ENCODE measurements at places on chromosomes 1 and 21.

GRCh38 chr1:38178216-38178615 lies 131.6 kb upstream of the POU3F1 start:
- DNase-seq, result no peak

DNA sequence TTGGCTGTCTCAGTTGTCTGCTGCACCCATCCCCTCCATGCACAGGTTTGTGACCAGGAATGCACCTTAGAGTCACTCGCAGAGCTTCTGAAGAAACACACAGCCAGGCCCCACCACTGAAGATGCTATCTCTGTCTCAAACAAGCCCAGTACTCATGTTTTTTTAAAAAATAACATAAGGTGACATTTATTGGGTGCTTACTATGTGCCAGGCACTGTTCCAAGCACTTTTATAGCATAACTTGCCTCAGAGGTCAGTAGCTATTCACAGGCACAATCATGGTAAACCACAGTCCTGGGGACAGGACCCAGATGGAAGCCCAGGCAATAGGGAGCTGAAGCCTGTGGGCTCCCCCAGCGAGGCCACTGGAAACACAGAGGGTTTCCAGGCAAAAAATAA lies 8.8 kb upstream of the ATP13A2 start:
- no peak for DNase-seq

- DNase-seq, result no peak
Observed at GRCh38 chr1:85047472-85048295, 616 bp downstream of the MCOLN3 start.

DNA sequence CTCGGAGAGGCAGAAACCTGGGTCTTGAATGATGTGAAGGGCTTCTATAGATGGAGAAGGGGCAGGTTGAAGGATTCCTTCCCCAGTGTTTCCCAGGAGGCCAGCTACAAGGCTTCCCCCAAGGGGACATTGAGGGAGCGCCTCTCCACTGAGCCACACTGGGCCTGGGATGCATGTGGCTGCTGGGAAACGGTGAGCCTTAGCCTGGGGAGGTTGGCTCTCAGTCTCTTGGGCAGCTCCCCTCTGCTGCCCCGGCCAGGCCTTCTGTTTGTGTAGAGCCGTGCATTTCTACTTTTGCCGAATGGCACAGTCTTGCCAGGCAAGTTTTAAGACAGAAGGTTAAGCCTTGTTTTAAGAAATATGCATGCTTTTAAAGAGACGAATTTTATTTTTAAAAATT lies 254.4 kb upstream of the POU3F1 start:
- DNase-seq, result no peak

DNA sequence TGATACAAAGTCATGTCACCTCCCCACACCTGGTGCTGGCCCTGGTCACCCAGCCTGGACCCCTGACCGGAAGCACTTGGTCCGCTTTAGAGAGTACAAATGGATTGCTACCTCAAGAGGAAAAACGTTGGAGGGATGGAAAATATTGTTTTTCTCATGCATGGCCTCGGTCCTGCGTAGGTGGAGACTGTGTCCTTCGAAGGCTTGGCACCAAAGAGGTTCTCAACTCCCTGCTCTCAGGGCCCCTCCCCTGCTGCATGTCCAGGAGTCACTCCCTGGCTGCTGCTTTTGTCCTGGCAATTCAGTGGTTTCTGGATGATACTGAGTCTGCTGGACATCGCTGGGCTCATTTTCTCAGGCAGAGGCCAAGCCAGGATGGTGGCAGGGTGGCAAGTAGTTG lies 529.8 kb downstream of the KIF26B start:
- no peak for DNase-seq

DNA sequence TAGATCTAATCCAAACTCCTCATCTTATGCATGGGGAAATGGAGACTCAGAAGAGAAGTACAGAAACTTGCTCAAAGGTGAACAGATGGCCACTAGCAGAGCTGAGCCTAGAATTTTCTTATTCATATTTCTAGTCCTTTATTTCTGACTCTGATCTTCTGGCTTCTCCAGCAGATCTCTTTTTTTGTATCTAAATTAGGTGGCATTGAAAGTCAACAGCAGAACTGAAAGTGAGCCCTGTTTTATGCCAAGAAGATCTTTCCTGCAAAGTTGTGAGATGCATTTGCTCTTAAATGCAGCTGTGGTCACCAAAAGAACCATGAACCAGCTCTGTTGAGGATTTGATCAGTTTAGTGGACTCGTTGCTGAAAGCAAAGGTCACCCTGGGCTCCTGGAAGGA lies 75.5 kb downstream of the KAZN start:
- DNase-seq, result no peak

DNA sequence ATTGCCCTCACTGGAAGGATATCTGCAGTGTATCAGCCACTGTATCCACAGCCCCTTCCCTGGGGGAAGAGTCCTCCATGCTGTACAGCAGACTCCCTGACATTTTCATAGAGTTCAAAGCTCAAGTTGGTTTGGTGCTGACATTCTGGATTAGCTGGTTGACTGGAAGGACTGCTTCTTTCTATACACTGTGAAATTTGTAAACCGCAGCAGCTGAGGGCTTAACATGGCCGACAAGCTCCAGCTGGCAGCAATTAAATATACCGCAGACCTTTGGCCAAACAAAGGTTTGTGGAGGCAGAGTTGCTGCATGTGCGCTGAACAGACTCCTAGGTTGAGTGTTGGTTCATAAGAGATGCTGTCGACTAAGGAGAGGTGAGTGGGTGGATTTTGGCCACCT lies 126.4 kb downstream of the DHRS3 start:
- no peak for DNase-seq

- no peak for DNase-seq
Observed at GRCh38 chr21:17402937-17403336, 109.9 kb upstream of the CXADR start.

- no peak for DNase-seq
Observed at GRCh38 chr1:189628857-189629256, 848.8 kb downstream of the BRINP3 start.

DNA sequence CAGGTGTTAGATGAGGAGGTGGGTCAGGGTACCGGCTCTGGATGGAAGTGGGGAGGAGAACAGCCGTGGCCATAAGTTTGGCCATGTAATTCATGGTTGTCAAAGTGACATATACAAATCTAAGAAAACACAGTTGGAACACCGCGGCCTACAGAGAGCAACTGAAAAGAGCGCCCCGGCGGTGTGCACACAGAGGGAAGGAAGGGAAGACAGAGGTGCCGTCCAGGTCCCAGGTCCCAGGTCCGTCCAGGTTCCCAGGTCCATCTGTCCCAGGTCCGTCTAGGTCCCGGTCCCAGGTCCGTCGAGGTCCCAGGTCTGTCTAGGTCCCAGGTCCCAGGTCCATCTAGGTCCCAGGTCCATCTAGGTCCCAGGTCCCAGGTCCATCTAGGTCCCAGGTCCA lies 4.5 kb upstream of the MRPL20 start:
- no peak for DNase-seq

DNA sequence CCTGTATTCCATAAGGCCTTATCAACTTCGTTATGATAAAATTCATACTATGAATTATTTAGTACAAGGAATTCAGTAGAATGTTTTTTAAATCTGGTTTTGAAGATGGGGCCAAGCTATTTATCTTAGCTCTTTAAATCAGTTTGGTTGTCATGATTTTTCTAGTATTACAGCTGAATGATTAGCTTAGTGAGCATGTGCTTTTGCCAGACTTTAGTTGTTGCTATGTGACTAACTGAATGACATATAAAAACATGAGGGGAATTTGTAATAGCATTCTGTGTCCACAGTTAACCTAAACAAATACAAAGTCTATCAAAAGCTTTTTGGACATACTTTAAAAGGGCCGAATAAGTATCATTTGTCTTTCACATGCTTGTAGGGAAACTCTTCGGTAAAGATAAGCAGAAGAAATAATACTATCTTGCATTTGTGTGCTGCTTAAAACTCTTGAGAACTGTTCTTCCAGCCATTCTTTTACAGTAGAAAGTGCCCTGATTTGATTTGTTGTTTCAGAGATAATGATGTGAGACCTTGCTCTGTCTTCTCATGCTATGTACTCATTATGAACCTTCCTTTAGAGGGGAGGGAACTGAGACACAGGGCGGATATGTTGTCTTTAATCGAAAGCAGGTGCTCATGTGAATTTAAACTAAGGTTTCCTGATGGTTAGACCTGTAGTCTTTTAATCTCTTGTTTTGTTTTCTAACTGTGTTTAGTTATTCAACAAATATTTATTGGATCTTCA lies 18.8 kb downstream of the NEK7 start:
- DNase-seq, result no peak

GRCh38 chr1:226364514-226364899 lies 43.4 kb downstream of the PARP1 start:
- no peak for DNase-seq

- DNase-seq, result no peak
Observed at GRCh38 chr21:29486306-29486807, 187.6 kb downstream of the BACH1 start.

- DNase-seq, result peak; percentile 72
Observed at GRCh38 chr1:8816831-8817411, 519 bp downstream of the RERE start.

DNA sequence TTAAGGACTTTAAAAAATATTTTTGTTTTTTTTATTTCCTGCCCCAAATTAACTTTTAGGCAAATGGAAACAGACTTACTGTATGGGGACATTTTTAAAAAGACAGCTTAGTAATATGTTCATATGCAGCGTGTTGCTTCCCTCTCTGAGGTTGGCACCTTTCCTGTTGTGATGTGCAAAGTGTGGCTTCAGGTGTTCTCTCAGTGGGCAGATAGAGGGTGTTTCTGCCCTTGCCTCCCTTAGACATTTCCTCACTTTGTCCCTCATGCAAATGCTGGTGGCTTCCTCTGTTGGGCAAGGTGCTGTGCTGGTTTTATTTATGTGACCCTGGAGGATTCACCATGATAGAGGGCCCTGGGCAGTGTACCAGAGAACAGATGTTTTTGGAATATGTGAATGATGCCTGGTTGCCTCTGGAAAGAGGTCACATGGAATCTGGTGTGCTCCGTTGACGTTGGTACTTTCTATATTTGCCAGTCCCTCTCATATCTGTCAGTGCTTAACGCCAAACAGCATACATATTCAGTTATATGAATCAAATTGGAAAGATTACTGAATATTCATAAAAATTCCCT lies 123.5 kb downstream of the PATJ start:
- DNase-seq, result no peak

GRCh38 chr1:59730302-59730701 lies 84.4 kb upstream of the HOOK1 start:
- DNase-seq, result no peak

- DNase-seq, result no peak
Observed at GRCh38 chr1:79364896-79365295, 358.4 kb upstream of the ADGRL4 start.

GRCh38 chr1:47362828-47363227 lies 29.2 kb downstream of the CMPK1 start:
- no peak for DNase-seq

All from suprapubic skin (tissue), 4 donors.